Stimulated activated CD4-positive, alpha-beta T cell treated with anti-CD3 and anti-CD28 coated beads, Interleukin-4, amount 100 ng/mL, for 48 hours (primary cell): ENCODE measurements at places on chromosomes 13 and 19.

DNA sequence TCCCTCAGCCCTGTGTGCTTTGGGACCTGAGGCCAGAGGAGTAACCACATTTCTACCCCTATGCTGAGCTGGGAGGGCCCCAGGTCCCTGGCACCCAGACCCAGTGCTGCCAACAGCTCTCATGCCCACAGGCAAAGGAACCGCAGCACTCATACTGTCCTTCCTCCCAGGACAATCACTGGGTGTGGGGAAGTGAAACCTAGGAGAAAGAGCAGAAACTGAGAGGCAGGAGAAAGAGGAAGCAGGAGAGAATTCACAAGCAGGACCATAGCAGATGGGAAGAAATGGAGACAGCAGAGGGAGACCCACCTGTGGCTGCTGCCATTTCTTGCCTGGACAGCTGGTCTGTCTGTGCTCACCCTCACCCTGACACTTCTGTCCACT, 18.9 kb downstream of the CCDC97 start:
- DNase-seq, result no peak

GRCh38 chr19:33221638-33222037, 4.0 kb downstream of the SLC7A10 start:
- no peak for DNase-seq

GRCh38 chr19:4909897-4910593, 744 bp downstream of the UHRF1 start:
- DNase-seq, result peak; percentile 97

- DNase-seq, result no peak
These were observed 67.3 kb downstream of the DOCK9 start for GRCh38 chr13:98910501-98910951.

GRCh38 chr19:14350302-14350701, 30.9 kb upstream of the ADGRE5 start:
- no peak for DNase-seq

DNA sequence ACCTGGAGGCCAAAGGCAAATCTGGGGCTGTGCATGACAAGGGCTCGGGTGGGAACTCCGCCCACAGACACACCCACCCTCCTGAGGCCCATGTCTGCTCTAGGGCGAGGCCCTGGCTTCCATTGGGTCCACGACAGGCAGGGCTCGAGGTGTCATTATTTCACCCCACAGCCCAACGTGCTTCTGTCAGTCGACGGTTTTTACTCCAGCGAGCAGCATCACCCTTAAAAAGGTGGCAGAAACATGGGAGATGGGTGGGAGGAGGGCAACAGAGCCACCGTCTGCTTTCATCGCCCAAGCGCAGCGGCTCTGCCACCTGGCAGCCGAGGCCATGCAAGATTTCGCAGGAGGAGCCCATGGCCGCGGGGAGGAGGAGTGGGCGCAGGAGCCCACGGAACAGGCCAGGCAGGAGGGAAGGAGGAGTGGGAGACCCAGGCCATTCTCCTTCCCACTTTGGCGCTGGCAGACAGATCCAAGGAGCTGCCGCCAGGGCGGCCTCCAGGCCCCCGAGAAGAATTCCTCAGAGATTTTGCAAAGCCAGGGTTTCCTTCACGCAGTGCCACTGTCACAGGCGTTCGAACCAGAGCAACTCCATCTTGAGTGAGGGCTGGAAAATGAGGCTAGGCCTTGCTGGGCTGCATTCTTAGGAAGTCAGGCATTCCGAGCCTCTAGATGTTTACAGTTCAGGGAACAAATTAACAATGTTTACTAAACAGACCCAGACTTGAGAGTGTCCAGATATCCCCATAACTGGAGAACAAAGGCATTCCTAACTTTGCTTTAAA, 49.3 kb upstream of the TUBGCP3 start:
- DNase-seq, result no peak

DNA sequence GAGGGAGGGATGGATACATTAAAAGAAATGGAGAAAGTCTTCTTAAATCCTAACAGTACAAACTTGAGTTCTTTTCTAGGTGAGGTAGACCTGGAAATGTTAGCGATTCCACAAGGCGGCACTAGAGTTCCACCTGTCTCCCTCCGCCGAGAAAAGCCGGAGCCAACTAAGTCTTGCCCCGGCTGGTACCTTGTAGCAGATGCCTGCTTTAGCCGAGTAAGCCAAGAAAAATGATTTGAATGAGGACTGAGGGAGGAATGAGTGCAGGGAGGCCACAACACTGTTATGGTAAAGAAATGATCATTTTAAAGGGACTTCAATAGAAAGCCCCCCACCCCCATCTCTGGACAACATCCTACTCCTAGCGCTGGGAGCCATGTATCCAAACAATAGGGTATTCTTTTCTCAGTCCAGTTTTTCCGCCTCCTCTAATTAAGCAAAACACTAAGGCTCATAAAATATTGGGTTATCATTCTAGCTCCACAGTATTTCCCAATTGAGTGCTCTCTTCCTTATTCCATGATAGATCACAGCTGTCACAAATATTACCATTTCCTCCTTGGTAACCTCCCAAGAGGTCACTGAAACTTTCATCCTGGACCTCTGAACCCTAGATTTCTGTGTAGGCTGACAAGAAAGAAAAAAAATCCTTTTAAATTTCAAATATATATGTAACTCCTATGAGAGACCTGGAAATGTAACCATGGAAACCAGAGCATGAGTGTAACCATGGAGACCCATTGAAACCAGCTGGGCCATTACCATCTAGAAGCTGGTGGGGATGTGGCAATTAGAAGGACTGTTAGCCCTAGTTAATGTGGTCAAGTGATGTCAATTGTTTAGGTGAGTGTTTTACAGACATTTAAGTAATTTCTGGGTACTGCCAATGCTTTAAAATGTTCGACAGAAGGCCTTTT, 58.3 kb downstream of the GPALPP1 start:
- peak; percentile 68 for DNase-seq

- DNase-seq, result no peak
These were observed 10.1 kb upstream of the ZNF835 start for GRCh38 chr19:56681702-56682101.

- DNase-seq, result peak; percentile 99
These were observed 1.9 kb downstream of the LYPD3 start for GRCh38 chr19:43463381-43464133.

GRCh38 chr19:28126135-28126898, 1086.6 kb downstream of the UQCRFS1 start:
- DNase-seq, result no peak

GRCh38 chr13:50358231-50359040, 343.2 kb downstream of the KCNRG start:
- DNase-seq, result no peak

- DNase-seq, result no peak
These were observed 17.4 kb downstream of the ZC3H4 start for GRCh38 chr19:47096100-47096704.

- DNase-seq, result no peak
These were observed 19.5 kb downstream of the NOVA2 start for GRCh38 chr19:45954156-45954555.

DNA sequence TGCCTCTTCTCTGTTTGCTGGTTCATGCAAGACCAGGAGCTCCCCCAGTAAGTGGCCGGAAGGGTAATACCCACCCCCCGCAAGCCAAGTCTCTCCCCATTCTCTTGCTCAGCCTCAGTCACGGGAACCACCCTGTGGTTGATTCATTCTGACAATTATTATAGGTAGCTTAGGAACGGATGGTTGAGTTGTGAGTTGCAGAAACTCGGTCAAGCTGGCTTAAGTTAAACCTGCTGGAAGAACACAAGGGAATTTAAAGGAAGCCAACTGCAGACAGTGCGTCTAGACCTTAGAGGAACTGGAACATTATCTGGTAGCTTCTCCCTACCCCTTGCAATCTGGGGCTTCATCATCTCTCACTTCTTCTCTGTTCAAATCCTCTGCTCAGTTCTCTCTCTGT, 8.9 kb downstream of the FPR1 start:
- no peak for DNase-seq

- DNase-seq, result no peak
These were observed 77.3 kb upstream of the GPR183 start for GRCh38 chr13:99384468-99384867.

DNA sequence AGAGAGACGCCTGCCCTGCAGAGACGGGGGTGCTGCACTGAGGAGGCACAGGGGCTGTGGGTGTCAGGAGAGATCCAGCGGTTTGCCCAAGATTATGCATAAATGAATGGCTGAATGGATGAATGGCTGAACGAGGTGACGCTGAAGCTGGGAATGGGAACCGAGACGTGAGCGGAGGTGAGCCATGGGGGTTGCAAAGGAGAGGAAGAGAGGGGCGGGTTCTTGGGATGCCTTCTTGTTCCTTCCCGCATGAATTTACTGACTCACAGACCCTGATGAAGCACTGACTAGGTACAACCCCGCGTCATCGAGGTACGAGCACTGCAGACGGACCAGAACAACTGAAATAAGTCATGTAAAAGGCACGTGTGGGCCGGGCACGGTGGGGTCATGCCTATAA, 16.7 kb downstream of the DCAF15 start:
- DNase-seq, result no peak

- no peak for DNase-seq
These were observed 1558.5 kb downstream of the EFNB2 start for GRCh38 chr13:104976986-104977385.

- DNase-seq, result no peak
These were observed 4.2 kb downstream of the FNDC3A start for GRCh38 chr13:48979892-48980291.

DNA sequence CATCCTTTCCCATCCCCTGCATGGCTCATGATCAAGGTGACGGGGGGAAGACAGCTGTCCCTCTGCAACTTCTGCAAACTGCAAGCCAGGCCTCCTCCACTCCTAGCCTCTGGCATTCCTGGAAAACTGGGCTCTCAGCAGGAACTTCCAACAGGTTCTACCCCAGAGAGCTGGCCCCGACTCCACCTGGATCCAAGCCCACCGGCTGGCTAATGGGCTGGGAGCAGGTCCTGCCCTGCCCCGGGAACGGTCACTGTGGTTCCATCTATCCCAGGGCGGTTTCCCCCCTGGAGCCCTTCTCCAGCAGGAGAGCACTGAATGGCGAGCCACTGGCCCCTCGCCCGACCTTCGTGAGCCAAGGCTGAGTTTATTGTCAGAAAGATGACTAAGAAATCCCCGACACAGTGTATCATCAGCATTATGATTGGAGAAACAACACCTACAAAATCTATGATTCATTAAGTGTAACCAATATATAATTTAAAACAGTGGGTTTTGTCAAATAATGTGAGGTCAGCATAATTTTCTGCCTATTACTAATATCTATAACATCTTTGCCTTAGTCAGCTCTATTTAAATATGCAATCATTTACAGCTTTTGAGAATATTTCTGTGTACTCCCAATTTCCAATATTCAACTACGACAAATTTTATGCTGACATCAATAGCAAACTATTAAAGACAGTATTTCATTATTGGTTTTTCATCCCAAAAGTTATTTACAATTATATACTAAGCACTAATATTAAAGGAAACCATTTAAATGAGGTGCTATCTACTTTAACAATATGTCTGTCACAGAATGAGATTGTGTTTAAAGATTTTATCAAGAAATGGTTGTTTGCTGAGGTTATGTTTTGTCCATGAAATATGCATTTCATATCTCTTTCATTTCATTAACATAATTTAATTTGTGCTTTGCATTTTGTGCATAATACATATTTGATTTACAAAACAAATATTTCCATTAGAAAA, 133.0 kb downstream of the URI1 start:
- no peak for DNase-seq

DNA sequence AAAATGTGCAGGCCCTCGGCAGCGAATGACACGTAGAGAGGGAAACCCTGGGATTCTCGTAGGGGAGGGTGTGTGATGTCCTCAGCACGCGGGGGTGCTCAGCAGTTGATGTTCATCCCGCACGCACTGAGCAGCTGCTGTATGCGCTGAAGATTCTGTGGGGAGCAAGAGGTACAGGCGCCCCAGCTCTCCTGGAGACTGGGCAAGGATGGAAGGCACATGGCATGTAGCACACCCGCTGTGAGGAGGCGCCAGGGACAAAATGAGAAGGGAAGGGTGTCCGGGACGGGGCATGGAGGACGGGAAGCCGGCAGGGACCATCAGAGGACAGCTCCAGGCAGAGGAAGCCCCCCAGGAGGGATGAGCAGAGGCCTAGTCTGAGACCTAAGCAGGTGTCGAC, 15.4 kb downstream of the ATP11A start:
- DNase-seq, result no peak

GRCh38 chr19:52941941-52942385, 18.7 kb upstream of the ZNF888 start:
- DNase-seq, result no peak

DNA sequence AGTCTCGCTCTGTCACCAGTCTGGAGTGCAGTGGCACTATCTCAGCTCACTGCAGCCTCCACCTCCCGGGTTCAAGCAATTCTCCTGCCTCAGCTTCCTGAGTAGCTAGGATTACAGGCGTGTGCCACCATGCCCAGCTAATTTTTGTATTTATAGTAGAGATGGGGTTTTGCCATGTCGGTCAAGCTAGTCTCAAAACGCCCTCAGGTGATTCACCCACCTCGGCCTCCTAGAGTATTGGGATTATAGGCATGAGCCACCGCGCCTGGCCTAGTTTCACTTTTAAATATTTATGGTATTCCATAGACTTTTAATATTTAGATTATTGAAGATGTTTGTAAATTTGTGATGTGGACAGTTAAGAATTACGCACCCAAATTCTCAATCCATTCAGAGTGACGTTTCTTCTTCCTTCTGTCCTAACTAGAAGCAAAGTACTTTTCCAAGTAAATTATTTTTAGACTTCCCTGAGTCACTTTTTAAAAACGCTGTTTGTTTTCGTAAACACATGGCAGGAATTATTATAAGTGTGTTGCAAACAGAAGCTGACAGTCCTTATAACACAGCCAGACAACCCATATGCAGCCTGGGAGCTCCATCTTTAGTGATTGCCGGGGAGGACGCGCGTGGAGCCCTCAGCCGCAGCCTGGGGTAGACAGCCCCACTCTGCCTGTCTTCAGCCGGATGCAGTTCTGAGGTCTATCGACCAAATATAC, 131.7 kb downstream of the ATP11A start:
- DNase-seq, result no peak

DNA sequence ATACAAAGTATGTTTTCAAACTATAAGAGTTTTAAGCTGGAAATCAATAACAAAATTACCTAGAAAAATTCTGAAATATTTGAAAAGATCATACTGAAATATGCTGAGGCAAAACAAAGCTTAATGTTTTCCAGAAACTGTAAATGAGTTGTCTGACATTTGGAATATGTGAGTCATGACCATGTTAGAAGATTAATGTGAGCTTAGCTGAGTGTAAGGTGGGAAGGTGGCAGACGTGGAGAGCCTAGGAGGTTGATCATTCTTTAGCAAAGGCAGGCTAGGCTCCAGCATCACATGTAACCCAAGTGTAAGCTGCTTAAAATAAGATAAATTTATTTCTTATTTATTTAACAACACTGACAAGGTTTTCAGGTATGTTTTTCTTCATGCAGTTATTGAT, 2086.1 kb upstream of the PCDH20 start:
- no peak for DNase-seq
